ELF-1 (cell line): ENCODE measurements at places on chromosomes 5 and 9.

DNA sequence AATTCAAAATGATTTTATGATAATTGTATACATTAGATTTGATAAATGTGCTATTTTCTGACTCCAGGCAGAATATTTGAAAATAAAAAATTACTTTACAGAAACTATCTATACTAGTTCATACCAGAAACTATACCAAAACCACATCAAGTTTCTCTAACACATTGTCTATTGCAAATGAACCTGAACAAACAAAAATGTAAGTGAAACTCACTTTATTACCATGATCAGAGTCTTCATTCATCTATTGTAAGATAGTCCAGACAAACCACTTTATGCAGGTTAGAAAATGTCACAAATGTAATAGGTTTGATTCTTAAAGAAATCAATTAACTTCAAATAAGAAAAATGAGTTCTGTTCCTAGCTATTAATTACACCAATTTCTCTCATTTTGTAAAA, 99.4 kb downstream of the OXCT1 start:
- no peak for DNase-seq

GRCh38 chr5:113546703-113547183, 33.2 kb downstream of the YTHDC2 start:
- DNase-seq: no peak

GRCh38 chr9:72169178-72169577, 19.9 kb downstream of the GDA start:
- DNase-seq: no peak

GRCh38 chr5:141876628-141877355, 1.4 kb downstream of the PCDH1 start:
- DNase-seq: peak; percentile 66

DNA sequence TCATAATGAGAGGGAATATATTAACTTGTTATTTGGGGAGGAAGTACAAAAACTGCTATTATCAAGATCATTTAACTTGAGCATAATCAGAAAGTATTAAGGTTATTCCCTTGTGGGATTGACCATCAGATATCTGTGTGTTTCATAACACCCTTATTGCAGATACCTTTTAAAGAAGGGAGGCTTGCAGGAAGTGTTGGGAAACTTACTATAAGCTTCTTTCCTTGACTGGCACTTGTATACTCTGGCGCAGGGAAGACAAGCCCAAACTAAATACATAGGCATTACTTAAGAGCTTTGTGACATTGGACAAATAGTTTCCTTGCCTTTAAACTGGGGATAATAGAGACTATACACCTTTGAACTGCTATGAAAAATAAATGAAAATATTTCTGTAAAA, 50.9 kb downstream of the PIK3R1 start:
- DNase-seq: no peak

GRCh38 chr5:8615142-8615858, 746.4 kb downstream of the MTRR start:
- DNase-seq: no peak

DNA sequence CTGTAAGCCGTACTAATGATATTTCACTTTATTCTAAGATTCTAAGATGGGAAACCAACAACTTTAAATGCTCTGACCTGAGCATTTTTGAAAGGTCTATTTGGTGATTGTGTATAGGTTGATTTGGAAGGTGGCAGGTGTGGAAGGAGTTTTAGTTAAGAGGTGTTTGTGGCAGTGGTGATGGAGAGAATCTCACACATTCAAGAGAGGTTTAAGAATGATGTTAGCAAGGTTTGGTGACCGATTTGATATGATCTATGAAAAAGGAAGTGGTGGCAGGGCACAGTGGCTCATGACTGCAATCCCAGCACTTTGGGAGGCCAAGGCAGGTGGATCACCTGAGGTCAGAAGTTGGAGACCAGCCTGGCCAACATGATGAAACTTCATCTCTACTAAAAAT, 319.2 kb upstream of the CD180 start:
- no peak for DNase-seq

GRCh38 chr9:91781906-91782305, 168.1 kb downstream of the ROR2 start:
- DNase-seq: no peak

- no peak for DNase-seq
These were observed 24.1 kb downstream of the DDX31 start for GRCh38 chr9:132645711-132646110.

GRCh38 chr5:179862296-179862695, 3.7 kb upstream of the MRNIP start:
- no peak for DNase-seq

- no peak for DNase-seq
These were observed 2.9 kb downstream of the P4HA2 start for GRCh38 chr5:132224716-132225115.

DNA sequence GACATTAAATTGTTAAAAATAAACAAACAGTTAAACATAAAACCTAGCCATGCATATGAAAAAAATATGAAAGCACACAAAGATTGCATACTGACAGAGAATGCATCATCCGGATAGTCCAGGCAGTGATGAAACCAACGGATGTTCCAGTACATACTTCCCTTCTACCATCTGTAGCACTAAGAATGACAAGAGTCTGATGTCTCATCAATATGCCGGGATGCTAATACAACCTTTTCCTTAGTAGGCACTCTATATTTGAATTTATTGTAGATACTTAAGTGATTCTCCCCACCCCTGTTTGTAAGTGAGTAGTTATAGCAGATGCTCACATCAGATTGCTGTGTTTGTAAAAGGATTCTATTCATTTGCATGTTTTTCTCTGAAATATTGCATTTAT, 571.2 kb upstream of the WWC1 start:
- DNase-seq: no peak

DNA sequence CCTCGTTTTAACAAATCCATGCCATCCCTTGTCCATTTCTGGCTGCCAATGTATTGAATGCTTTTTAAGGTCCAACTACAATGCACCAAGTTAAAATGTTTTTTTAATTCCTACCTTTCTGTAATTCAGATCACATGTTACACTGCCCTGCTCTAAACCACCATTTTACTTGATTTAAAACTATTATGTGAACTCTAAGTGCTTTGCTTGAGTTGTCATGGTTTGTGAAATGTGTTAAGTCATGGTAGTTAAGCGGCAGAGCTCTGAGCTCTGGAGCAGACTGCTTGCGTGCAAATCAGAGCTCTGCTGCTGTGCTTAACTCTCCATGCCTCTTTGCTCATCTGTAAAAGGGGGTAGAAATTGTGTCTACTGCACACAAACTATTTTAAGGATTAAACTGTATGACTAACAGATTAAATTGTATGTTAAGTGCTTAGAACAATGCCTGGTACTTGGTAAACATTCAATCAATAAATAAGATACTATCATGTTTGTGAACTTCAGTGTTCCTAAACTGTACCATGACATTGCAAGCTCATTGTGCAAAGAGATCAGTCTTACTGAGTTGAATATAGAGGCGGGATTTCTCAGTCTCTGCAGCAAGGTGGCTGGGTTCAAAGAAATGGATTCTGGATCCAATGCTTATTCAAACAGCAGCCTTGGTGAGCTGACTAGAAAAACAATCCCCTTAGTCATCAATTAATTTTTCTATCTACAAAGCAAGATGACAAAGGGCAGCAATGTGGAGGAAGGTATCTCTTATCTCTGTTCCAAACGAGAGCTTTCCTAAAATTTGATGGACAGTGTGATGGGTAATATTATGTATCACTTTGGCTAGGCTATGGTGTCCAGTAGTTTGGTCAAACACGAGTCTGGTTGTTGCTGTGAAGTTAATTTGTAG, 16.1 kb upstream of the CMBL start:
- DNase-seq: no peak

- DNase-seq: no peak
These were observed 24.9 kb downstream of the ADAM19 start for GRCh38 chr5:157550663-157551062.

- no peak for DNase-seq
These were observed 36.2 kb upstream of the OR2S2 start for GRCh38 chr9:35993976-35994720.

DNA sequence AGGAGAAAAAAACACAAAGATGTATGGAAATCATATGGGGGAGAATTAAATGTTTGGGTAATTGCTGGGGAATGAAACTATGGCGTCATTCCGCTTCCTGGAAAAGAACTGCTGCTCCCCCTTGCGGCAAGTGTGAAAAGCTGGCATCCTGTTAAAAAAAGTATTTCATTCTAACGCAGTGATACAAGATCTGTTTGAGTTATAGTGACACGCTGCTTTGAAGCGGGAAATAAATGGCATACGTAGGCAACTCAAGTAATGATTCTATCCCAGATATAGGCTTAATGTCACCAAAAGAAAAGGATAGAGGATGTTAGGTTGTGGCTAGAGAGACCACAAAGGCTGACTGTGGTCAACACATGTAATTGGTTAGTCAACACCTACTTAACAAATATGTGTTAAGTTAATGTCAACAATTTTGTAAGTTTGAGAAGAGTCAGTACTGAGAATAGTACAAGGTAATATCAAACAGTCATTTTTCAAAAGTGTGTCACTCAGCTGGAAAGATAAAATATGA, 70.2 kb upstream of the ALDH1A1 start:
- no peak for DNase-seq

DNA sequence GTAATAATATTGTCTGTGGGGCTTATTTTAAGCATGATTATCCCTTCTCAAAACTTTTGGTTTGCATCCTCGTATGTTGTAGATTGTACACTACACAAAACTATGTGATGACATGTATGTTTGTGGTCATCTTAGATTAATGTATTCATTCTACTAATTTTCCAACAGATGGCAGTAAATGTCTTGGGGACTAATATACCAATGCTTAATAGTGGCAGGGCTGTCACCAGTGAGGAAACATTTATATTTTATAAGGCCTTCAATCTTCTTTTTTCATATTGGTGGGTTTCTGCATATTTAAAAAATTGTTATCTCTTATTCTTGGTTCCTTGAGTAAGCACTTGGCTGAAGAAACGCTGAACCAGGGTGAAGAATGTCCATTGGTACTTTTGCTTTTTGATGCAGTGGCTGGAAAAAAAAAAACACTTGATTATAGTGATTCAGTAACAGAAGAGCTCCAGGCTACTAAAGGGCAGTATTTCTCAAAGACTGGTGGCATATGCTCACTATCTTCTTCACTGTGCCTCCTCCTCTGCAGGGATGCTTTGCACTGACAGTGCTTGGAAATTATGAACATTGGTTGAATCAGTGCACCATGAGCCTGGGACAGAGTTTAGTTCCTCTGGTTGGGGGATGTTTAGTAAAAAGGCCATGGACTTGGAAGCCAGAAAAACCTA, 530.3 kb downstream of the RASEF start:
- DNase-seq: no peak

GRCh38 chr9:89408628-89409101, 89.2 kb downstream of the SEMA4D start:
- no peak for DNase-seq

- DNase-seq: no peak
These were observed 22.9 kb upstream of the PIK3R1 start for GRCh38 chr5:68192679-68193060.

- no peak for DNase-seq
These were observed 70.2 kb upstream of the IL12B start for GRCh38 chr5:159400476-159400875.

- DNase-seq: no peak
These were observed 248.1 kb downstream of the CDK5RAP2 start for GRCh38 chr9:120331913-120332312.

GRCh38 chr5:143165049-143165880, 238.2 kb downstream of the NR3C1 start:
- no peak for DNase-seq

DNA sequence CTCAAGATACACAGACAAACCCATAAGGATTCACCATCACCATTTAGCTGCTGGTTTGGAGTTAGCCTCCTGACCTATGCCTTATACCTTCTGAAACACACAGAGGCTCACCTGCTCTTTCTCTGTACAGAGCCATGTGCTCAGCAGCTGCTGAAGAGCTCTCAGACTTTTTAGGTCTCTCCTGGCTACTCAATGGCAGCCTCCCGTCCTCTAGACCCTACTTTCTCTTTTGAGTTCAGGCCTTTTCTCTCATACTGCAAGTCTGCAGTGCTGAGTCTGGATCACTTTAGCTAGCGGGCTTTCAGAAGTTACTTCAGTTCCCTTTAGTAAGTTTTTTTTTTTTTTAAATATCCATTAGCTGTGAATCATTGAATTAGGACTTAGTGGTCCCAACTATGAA, 25.7 kb downstream of the LVRN start:
- DNase-seq: no peak

DNA sequence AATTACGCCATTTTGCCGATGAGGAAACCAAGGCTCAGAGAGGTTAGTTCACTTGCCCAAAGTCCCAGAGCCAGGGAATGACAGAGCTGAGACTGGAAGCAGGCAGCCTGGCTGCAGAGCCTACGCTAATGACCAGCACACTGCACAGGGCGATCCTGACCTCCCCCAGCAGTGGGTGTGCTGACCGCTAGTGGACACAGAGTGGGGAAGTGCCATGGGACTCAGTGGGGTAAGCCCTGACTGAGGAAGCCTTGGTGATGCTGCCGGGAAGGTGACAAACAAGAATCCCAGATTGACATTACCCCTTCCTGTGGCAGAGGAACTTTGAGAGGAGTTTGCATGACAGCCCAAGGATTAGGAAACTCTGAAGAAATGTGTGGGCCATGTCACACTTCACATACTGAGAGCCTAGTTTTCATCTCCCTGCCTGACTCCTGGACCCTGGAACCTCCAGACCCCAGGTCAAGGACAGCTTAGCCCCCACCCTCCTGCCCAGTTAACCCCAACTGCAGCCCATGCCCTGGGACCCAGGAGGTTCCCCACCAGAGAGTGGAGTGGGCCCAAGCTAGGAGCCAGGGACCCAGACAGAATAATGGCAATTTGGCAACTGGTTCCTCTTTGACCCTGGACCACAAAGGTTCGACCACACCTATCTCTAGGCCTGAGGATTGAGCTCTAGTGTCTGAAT, 19.7 kb upstream of the CSF1R start:
- no peak for DNase-seq

- DNase-seq: no peak
These were observed 947.3 kb upstream of the COX7C start for GRCh38 chr5:85670417-85670816.

GRCh38 chr9:129575818-129576217, 45.1 kb downstream of the C9orf50 start:
- no peak for DNase-seq

DNA sequence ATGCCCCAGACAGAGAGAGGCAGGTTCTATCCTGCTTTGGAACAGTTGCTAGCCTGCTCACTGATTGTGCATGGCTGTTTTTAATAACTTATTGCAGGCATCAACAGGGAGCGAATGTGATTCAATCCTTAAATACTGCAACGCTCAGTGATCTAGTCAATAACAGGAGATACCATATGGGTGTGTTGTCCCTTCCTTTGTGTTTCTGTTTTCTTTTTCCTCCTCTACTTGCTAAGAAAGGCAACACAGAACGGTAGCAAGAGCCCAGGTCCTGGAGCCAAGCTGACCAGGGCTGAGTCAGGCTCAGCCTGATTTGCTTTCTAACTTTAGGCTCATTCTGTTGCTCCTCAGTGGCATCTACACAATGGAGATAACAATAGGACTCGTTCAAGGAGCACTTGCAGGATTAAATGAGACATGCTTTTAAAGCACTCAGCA, 98.6 kb upstream of the EQTN start:
- DNase-seq: peak; percentile 14

DNA sequence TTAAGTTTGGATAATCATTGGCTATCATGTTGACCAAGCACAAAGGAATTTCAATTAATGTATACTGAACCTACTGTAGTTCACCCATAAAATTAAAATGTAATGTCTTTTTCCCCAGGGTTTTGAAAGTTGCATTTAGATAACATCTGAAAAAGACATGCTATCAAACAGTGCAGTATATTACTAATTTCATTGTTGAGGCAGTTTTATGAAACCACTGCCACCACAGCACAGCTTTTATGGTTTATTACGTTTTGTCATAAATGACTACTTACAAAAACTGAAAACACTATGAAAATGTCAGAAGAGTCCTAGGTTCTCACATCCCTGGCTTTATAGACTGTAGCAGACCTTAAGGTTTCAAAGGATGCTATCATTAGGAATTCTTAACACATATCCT, 32.0 kb upstream of the HAPLN1 start:
- DNase-seq: no peak
